ENCODE measurements at places on chromosomes 6 and 20.
A peak's percentile ranks its signal among the peaks of the same experiment; 100 is the strongest.

DNA sequence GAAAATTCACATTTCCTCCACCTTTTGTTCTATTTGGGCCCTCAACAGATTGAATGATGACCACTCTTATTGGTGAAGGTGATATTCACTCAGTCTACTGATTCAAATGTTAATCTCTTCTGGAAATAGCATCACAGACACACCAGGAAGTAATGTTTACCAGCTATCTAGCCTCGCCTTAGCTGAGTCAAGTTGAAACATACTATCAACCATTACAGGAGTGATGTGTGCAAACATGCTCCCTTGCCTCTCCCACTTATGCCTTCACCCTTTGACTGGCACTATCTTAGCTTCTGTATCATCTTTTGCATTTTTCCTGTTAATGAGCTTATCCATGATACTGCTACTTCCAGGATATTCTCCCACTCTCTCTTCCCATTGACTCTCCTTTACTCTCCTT lies 191.9 kb downstream of the CENPW start:
- DNase-seq: no peak

DNA sequence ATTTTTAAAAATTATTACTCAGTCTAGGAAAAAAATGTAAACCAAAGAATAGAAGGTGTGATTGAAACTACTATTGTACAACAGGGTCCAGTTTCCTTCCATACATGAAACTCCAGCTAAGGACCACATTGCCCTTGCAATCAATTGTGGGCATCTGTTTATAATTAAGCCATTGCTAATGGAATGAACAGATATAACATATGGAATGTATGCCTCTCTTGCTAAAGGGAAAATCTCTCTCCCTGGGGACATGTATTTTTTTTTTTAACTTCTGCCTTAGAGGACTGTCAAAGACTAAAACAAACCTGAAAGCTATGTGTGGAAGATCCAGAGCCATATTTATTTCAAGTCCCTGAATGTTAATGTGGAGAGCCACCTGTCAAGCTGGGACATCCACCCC lies 336.8 kb upstream of the MANEA start:
- DNase-seq: no peak

GRCh38 chr6:152050451-152051195 lies 243.1 kb downstream of the ESR1 start:
- DNase-seq: no peak

DNA sequence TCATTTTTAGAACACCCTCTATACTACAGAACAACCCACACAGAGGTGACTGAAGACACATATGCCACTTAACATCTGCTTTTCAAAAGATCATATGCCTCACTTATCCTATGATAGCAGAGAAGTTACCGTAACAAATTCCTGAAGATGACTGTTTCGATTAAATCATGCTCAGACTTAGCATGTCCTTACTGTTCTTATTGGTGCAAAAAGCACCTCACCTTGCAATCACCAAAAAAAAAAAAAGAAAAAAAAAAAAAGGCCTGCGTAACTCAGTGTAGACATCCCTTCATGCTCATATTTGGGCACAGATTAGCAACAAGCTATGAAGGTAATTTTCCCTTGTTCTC lies 17.7 kb upstream of the DST start:
- DNase-seq: no peak

GRCh38 chr6:160519603-160520042 lies 144.5 kb downstream of the LPA start:
- DNase-seq: no peak

DNA sequence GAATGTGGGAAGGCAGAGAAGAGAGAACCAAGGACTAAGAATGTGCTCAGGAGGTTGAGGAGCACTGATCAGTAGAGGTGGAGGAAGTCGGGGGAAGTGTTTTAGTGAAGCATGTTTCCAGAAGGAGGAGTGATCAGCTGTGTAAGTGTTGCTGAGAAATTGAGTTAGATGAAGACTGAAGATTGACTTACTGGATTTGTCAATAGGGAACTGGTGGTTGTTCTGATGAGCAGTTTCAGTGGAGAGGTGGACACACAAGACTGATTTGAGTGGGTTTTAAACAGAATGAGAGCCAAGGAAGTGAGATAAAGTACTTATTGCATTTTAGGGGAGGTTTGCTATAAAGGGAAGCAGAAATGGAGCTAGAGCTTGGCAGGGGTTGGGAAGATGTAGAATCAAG lies 182.6 kb downstream of the CDKAL1 start:
- no peak for DNase-seq

GRCh38 chr6:134178161-134179044 lies 126.0 kb upstream of the SLC2A12 start:
- DNase-seq: peak; percentile 95

DNA sequence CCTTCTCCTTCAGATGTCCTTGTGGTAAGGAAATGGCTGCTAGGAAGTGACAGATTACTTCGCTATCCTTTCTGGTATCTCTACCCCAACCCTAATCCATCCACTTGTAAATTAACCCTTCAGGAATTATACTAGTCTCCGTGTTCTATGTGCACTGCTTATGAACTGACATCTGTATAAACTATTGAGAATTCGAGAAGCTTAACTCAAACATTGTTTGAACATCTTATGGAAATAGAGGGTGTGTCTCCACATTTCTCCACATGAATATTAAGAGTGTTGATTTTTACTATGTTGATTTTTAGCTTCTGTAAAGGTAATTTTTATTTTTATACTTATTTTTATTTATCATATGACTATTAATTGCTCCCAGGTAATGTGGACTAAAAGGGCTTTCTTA lies 457.6 kb upstream of the ZNF337 start:
- DNase-seq: no peak

GRCh38 chr6:125104425-125104824 lies 49.1 kb upstream of the TPD52L1 start:
- DNase-seq: peak; percentile 80

- no peak for DNase-seq
These were observed 97.5 kb upstream of the CDYL start for GRCh38 chr6:4678506-4679300.

DNA sequence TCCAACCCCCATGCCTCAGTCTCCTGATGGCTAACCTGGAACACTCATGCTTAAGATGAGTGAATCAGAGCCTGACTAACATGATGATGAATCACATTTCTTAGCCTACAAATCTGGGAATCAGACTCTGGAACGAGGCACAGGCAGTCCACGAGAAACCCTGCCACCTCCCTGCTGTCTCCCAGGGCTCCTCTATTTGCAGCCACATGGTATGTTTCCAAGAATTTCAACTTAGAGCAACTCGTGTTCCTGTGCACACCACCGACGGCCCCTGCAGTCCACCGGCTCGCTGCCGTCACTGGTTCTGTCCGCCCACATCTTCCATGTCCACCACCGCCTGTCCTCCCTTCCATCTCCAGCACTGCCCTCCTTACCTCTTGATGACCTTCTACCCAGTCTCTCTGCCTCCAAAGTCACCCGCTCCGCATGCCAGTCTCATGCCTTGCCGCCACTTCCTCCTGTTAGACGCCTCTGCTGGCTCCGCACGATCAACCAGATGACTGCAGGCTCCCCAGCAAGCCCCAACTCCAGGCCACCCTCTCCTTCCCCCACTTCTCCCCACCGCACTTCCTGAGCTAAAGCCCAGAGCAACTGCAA lies 87.6 kb downstream of the AGPAT4 start:
- DNase-seq: no peak

DNA sequence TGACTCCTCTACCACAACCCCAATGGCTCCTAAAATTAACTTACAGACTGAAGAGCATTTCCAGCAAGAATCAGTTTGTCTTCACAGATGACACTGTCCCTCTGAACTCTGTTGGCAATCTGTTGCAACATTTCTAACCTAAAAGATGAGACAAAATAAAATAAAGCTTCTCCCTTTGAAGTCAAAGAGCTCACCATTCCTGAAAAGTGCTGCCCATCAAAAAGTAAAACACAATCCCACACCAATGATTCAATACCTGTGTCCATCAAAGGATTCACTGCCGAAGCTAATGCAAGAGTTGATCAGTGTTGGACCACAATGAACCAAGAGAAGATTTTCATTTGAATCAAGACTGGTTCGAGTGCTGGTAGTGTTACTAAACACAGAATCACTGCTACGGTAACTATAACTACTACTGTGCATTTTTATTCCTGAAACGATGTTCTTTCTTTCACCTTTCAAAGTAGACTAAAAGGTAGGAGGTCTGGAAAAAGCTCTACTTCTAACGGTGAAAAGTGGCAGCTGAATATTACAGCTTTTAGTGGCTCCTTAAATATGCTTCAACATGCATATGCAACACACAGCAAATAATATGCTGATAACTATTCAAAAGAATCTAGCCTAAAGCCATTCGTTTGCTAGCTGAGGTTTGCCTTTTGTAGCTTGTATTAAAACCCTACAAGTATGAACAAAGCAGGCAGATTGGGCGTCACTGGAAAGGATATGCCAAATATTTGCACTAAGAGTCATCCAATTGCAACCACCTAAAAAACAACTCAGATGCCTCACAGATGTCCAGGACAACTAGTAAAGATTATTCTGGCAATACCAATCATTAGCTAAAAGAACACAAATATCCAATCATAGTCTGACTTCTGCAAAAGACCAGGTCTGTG lies at the start of gene DST:
Gene DST, minus strand, starts transcription at position 524 of the 896 bp plus-strand sequence.
- DNase-seq: no peak

GRCh38 chr20:17595856-17596255 lies 26.0 kb downstream of the DSTN start:
- no peak for DNase-seq

GRCh38 chr6:162974685-162975084 lies 246.9 kb downstream of the PACRG start:
- no peak for DNase-seq

GRCh38 chr20:18428490-18429173 lies 38.2 kb downstream of the DZANK1 start:
- DNase-seq: no peak

DNA sequence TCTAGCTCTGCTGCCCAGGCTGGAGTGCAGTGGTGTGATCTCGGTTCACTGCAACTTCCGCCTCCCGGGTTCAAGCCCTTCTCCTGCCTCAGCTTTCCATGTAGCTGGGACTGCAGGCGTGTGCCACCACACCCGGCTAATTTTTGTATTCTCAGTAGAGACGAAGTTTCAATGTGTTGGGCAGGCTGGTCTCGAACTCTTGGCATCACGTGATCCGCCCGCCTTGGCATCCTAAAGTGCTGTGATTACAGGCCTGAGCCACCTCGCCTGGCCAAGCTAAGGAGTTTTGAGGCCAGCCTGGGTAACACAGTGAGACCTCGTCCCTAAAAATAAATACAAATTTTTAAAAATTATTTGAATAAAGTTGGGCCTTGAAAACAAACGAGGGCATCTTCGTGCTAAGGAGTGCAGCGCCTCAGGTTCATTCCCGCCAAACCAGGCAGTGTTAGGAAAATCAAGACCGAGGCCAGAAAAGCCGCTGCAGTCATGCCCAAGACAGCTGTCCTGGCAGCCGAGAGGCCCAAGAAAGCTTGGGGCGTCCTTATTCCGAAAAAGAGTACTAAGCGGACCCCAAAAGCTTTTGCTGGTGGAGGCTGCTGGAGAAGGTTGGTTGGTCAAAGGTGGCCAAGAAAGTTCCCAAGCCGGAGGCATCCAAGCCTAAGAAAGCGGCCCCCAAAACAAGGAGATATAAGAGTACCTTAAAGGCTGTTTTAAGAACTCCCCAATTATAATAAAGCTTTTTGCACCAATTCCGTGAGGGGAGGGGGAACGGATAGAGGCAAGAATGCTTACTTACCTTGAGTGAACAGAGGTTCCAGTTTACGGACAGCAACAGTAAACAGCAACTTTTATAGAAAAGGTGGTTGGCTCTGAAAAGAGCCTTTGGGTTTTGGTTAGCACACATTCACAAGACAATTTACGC lies 109.0 kb downstream of the HFE start:
- peak; percentile 48 for DNase-seq

- no peak for DNase-seq
These were observed 19.2 kb upstream of the FAM83C start for GRCh38 chr20:35311409-35311808.

DNA sequence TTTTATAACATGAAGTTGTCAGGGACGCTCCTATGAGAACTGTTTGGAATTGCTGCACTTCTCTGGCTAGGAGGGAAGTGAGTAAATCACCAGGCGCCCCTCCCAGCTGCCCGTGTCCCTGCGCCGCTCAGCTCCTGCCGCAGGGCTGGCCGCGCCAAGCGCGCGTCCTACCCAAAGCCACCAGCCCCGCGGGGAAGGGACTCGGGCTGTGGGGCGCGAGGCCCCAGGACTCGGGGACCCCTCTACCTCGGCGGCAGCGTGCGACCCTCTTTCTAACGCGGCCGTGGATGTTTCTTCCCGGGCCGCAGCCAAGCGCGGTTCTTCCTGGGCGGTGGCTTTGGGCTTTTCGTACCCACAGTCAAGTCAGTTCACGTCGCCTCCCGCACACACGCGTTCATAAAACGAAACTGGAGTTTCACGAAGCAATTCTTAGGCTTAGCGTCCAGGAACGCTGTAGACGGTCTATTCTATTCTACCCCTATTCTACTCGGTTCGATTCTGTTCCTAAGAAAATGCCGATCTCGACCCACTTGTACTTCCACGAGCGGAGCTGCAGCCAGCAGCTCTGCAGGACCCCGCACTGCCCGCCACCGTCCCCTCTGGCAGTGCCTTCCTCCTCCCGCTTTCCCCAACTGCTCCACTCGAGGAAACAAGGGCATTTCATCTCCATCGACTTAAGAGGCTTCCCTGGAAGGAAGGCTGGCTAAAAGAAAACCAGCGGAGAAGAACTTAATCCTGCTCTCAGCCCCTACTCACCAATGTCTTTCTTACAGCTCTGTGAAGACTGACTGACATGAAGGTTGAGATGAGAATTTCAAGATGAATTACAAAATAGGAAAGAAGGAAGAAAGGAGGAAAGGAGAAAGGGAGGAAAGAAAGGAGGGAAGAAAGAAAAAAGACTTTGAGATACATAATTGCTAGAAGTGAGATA lies 15.4 kb downstream of the FOXC1 start:
- peak; percentile 74 for DNase-seq

DNA sequence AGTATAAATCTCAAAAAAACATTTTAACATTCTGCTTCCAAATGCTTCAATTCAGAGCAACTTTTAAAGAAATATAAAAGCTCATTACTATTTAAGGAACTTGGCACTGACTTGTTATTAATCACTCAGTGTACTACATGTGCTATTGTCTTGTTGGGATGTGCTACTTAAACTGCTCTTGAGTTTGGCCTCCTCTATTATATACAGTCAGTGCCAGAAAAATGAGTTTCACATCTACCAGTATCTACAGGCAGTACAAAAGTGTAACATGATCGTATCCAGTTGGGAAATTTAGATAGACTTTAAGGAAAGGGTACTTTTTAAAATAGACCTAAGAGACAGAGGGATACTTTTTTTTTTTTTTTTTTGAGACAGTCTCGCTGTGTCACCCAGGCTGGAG lies 627.3 kb upstream of the SLC35B3 start:
- no peak for DNase-seq

DNA sequence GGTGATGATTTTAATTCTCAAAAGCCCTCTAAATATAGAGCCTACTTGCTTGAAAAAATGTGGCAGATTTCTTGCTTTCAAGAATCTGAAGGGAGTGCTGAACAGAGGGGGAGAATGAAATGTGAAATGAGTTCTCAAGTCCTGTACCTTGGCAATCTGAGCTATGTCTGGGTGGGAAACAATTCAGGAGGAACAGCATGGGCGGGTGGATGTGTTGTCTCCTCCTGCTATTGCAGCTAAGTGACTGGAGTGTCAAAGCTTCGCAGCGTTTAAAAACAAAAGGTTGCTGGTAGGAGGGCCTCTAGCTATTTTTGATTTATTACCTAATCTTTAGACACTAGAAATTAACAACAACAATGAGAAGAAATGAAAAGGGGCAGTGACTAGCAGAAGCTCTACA lies 102.5 kb upstream of the ARG1 start:
- DNase-seq: no peak

Data from neural progenitor cell (in vitro differentiated cells).